ENCODE measurements at places on chromosomes 2 and 18.

DNA sequence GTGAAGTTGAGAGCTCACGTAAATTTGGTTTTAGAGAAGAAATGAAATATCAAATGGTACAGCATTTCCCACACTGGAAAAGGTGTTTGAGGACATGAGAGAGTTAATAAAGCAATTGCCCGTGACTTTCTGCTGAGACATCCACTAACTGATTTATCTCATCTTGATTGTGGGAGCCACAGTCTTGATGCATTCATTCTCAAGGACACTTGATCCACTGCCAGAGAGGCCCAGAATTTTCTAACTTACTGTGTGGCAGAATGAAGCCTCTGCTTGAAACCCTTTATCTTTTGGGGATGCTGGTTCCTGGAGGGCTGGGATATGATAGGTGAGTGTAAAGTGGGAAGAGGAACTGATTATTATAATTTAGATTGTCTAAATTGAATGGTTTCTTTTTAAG is at the start of gene CPO:
Gene CPO, plus strand, starts transcription at position 179 of the 400 bp plus-strand sequence. Its CDS starts 82 bp downstream, at position 261.
- DNase-seq, result no peak

DNA sequence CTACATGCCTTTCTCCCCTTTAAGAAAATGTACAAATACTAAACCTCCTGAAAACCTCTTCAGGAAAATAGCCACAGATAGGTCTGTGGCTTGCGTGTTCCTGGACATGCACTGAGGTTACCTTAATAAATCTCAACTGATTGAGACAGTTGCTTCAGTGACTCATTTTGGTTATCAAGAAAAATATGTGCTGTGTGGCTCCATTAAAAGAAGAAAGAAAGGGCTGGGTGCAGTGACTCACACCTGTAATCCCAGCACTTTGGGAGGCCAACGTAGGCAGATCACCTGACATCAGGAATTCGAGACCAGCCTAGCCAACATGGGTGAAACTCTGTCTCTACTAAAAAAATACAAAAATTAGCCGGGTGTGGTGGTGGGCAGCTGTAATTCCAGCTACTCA is 27.1 kb downstream of the CREG2 start:
- DNase-seq, result no peak

DNA sequence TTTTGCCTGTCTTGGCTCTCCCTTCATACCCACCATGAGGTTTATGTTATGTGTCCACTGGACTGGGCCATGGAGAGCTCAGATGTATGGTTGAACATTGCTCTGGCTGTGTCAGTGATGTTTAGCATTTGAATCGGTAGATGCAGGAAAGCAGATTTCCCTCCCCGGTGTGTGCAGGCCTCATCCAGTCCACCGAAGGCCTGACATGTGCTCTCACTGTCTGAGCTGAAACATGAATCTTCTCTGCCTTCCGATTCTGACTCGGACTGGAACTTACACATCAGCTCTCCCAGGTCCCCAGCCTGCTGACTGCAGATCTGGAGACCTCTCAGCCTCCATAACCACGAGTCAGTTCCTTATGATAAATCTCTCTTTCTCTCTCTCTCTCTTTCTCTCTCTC is 72.4 kb upstream of the SLC66A3 start:
- DNase-seq, result no peak

- no peak for DNase-seq
Measured at GRCh38 chr2:216114382-216114713, 5.2 kb downstream of the XRCC5 start.

- DNase-seq, result no peak
Measured at GRCh38 chr2:219225350-219225749, 4.1 kb downstream of the ATG9A start.

GRCh38 chr2:203861197-203861596 is 6.4 kb upstream of the CTLA4 start:
- no peak for DNase-seq

DNA sequence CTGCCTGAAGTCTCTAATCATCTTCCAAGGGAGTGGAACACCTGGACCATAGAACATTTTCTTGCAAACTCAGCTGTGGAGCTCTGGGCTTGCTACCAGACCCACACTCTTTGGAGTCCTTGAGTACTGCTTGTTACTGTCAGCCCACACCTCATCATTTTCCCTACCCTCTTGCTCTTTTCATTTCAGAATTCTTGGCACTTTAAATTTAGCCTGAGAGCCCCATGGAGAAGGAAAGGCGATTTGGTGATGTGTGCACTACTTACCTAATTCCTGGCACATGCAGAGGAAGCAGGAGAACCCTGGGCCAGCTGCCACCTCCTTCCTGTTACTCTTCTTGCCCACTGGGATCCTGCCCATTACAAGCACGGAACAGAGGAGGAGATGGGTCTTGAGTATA is 31.7 kb downstream of the TMEM178A start:
- no peak for DNase-seq

GRCh38 chr2:1097101-1097500 is 146.5 kb downstream of the SNTG2 start:
- DNase-seq, result no peak

DNA sequence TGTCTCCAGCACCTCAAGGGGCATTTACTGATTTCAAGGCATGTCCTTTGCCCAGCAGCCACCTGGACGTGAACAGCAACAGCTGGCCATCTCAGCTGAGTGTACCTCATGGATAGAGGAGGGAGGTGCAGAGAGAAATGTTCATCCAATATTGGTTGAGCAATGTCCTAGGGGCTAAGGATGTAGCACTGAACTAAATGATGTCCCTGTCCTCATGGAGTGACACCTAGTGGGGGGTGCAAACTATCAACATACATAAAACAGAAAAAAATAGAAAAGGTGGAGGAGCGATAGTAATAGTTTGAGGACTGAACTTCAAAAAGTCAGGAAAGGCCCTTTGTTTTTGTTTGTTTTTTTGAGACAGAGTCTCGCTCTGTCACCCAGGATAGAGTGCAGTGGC is 4.8 kb upstream of the UGGT1 start:
- no peak for DNase-seq

GRCh38 chr2:147433822-147434221 is 411.0 kb upstream of the ACVR2A start:
- no peak for DNase-seq

GRCh38 chr2:201730651-201731285 is 32.3 kb upstream of the MPP4 start:
- DNase-seq, result no peak

DNA sequence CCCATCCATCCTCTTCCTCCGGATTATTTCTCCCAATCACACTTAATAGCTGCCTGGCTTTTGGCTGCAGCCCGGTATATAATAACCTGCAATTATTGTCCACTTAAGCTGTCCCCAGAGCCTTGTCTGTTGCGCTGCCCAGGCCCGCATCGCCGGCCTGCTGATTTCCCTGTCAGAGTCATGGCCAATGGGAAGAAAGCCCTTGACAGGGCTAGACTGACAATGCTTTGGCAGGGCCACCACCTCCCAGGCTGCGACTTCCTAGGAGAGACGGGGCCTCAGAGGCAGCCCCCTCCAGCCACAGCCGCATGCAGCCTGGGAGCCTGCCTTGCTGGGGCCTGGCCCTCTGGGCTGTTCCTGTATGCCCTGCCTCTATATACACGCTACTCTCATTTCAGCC is 10.0 kb upstream of the CELF4 start:
- DNase-seq, result no peak

DNA sequence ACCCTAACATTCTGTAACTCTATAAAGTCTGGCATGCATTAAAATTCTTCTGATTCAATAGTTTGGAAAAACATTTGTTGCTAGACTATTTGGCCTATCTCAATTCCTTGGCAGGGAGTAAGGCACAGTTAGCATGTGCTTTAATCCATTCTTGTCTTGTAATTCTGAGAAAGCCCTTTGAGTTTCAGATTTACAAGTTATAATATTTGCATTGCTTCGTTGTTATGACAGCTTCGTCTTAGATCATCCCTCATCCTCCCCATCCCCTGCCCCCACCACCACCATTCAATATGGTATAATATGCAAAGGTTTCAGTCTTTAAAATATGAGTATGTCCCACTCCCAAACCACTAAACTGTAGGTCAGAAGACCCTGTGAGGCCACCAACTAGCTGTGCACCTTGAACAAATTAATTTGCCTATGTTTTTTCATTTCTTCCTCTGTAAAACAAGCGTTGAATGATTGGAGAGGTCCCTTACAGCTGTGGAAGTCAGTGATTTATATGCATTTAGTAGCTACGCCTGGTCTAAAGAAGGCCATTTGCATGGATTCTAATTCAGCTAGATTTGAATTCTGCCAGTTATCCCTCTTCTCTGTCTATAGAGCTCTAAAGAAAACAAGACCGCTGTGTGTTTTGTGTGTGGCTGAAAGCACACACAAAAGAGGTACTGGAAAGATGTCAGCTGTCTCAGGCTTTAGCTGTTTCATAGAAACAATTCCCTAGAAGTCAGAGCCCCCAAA is 591 bp downstream of the C2orf80 start:
- no peak for DNase-seq

DNA sequence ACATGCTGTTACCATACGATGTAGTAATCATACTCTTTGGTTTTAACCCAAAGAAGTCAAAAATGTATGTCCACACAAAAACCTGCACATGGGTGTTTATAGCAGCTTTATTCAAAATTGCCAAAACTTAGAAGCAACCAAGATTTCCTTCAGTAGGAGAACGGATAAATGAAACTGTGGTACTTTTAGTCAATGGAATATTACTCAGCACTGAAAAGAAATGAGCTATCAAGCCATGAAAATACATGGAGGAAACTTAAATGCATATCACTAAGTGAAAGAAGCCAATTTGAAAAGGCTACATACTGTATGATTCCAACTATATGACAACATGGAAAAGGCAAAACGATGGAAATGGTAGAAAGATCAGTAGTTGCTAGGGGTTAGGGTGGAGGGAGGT is 86.6 kb downstream of the HNRNPLL start:
- DNase-seq, result no peak

GRCh38 chr2:5530011-5530696 is 162.0 kb upstream of the SOX11 start:
- DNase-seq, result no peak

- no peak for DNase-seq
Measured at GRCh38 chr2:11553661-11554398, 20.0 kb downstream of the GREB1 start.

DNA sequence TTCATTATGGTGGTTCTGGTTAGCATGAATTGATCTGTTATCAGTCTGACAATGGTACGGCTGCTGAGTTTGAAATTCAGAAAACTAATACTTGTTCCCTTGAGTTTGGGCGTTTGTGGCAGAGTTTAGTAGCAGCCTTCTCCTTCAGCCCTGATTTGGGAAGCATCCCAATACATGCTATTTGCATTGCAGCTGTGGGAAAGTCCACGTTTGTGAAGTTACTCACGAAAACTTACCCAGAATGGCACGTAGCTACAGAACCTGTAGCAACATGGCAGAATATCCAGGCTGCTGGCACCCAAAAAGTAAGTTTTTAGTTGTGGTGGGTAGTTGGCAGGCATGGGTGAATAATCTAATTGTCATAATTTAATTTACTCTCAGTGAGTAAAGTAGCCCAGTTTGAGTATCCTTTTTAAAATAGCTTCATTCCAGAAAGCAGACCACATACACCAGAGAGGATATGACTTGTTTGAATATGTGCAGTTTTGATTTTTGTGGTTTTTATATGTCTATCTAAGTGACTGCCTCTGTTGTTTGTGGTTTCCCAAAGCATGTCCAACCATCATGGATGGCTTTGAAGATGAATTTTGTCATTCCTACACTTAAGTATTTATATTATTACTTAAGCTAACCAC is 12.2 kb downstream of the DGUOK start:
- no peak for DNase-seq

GRCh38 chr2:44549099-44549471 is 187.3 kb downstream of the CAMKMT start:
- no peak for DNase-seq

DNA sequence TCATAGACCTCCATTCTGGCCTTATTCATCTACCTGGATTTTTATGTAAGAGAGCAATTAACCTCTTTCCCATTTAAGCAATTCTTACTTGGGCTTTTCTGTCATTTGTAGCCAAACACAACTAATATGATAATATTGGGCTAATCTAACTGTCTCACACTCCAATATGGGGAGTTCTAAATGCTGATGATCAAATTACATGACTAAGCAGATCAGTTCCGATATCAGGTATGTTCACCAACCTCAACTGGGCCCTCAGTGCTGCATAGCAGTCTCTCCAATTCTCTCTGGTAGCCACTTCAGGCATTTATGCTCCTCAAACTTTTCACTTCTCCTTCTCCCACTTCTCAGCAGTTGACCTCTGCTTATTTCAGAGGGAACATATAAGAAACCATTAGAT is 61.0 kb upstream of the VPS54 start:
- no peak for DNase-seq

DNA sequence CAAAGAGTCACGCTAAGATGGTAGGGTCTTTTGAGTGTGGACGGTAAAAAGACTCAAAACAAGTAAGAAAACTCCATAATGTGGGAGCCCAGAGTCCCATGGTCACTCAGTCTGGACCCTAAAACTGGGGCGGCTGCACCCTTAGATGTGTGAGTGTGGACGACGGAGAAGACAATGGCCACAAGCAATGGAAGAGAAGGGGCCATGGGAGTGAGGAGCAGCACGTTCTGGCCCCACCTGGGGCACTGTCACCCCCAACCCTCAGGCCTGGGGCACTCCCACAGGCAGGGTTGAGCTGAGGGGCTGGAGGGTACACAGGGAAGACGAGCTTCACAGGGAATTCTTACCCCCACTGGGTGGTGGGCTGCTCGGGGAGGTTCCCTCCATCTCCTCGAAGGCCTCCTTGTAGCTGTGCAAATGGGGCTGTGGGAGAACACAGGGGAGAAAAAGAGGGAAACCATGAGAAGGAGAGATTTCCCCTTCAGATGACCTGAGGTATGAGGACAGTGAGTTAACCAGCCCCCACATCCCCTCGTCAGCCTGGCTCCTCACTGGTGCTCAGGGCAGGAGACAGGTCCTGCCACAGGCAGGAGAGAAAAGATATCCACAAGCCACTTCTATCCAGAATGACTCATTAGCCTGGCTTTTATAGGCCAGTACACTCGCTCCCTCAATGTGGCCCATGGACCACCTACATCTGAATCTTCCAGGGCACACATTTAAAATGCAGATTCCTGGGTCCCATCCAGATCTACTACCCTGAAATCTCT is 167.9 kb downstream of the TNS1 start:
- no peak for DNase-seq

DNA sequence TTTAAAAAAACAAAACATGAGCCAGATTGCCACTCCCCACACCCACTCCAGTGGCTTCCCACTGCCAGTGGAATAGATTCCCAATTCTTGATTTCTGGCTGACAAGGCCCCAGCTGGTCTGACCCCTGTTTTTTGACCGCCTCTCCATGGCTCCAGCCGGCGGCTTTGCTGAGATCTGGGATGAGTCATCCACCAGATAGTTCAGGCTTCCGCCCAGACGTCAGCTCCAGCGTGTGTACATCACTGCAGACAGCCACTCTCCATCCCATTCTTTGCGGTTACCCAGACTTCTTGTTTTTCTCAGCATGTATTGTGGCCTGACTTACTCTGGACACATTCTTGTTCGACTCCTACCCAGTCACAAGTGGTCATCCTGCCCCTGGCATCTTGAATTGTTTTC is 227.9 kb downstream of the GBX2 start:
- DNase-seq, result no peak

GRCh38 chr2:99035920-99036319 is 99.9 kb upstream of the CRACDL start:
- no peak for DNase-seq

- no peak for DNase-seq
Measured at GRCh38 chr2:36727550-36727949, 31.0 kb downstream of the VIT start.

GRCh38 chr2:100791936-100792308 is 28.0 kb upstream of the NPAS2 start:
- DNase-seq, result no peak
